ENCODE measurements at places on chromosomes 1 and 21.

GRCh38 chr21:42567861-42568260 lies 54.2 kb downstream of the SLC37A1 start:
- DNase-seq = no peak

GRCh38 chr1:96333522-96334235 lies 387.9 kb upstream of the PTBP2 start:
- no peak for DNase-seq

GRCh38 chr1:219387211-219387610 lies 213.5 kb downstream of the LYPLAL1 start:
- no peak for DNase-seq

- no peak for DNase-seq
Measured at GRCh38 chr1:180519846-180520245, 17.5 kb upstream of the ACBD6 start.

DNA sequence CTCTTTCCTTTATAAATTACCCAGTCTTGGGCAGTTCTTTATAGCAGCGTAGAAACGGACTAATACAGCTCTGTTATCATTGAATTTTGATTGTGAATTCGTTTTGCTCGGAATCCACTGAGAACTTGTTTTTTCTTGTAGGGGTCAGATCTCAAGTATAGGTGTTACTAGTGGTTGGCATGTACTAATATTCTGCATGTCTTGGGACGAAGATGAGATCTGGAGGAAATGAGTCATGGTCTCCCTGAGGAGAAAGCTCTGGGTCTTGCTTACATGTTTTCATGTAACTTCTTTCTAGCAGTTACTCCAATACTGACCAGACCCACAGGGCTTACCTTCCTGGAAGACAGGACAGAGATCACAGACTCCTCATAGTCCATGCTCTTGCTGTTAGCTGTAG lies 30.3 kb downstream of the ZSCAN20 start:
- DNase-seq = no peak

- DNase-seq = no peak
Measured at GRCh38 chr1:5858246-5858645, 134.0 kb downstream of the NPHP4 start.

DNA sequence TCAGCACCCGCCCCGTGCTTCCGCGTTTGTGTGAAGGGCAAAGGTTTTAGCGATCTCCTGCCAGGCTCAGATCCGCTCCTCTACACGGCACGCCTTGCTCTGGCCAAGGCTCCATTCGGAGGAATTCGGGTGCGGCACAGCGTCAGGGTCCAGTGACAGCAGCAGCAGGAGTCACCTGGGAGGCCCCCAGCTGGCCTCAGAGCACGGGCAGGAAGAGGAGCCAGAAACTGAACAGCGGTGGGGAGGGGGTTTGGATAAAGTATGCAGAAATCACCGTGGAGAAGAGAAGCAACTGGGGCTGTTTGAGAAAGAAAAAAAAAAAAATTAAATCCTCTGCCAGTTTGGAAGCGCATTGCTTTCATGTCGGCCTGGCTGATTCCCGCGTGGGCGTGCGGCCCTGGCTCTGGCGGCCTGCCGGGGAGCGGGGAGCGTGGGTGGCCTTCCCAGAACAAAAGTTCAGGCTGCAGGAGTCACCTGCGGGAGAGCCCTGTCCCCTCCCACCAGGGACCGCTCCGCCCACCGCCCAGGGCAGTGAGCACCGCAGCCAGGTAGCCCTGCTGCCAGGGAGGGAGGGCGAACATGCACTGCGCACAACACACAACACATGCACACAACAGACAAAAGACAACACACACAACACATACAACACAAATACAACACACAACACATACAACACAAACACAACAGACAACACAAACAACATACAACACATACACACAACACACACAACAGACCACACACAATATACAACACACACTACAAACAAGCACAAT lies 107.6 kb downstream of the ETS2 start:
- DNase-seq = no peak

- no peak for DNase-seq
Measured at GRCh38 chr1:30342535-30343141, 380.7 kb downstream of the MATN1 start.

DNA sequence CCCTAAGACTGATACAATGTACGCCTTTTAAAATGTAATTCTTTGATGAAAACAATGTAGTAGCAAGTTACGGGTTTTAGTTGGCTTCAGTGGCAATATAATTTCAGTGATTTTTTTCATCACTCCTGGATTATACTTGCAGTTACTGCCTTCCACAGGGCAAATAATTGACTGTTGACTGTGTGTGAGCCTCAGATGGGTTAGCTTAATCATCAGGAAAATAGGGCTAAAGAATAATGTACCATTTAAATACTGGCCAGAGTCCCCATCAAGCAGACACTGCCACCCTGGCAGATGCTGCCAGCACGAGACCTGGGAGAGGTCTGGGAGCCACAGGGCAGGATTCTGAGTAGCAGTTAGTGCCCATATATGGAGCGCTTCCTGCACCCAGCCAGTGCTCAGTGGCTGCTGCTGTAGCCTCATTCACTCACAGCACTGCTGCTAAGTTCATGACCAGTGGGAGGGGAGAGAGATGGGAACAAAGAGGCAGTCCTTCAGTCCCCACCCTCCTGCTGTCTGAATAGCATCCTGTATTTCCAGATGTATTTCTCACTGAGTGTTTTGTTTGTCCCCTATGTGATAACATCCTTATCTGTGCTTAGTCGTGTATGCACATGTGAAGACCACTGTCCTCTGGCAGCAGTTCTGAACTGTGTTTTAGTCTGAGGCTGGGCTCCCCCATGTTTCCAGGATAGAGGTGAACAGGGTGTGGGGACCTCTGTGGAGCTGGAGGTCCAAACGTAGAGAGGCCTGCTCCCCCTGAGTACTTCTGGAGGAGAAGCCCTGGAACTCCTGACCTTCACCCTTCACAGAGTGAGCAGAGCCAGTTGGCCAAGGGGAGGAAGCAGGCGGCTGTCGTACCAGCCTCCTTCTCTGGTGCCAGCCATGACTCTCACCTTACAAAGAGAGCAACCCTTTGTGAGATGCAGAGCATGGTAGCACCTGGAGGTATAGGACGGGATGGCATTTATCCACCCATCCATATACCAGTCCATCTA lies 80.4 kb downstream of the ADARB1 start:
- DNase-seq = peak; percentile 44

- no peak for DNase-seq
Measured at GRCh38 chr1:33943978-33944377, 80.1 kb downstream of the HMGB4 start.

DNA sequence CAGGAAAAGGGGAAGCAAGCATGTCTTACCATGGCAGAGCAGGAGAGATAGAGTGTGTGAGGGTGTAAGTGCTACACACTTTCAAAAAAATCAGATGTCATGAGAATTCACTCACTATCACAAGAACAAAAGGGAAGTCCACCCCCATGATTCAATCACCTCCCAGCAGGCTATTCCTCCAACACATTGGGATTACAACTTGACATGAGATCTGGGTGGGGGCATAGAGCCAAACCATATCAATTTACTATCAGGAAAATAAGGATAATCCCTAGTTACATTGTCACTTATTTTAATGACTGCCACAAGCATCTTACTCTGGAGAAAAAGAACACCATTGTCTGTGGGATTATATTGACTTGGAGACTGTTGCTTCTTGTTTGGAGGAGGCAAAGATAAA lies 66.1 kb upstream of the VANGL1 start:
- no peak for DNase-seq

GRCh38 chr1:14945132-14946010 lies 208.2 kb upstream of the TMEM51 start:
- DNase-seq = no peak

DNA sequence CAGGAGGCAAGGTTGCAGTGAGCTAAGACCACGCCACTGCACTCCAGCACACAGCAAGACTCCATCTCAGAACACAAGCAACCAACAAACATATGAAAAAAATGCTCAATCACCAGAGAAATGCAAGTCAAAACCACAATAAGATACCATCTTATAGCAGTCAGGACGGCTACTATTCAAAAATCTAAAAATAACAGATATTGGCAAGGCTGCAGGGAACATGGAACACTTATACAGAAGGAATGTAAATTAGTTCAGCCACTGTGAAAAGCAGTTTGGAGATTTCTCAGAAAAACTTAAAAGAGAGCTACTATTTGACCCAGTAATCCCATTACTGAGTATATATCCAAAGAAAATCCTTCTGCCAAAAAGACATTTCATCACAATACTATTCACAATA lies 27.6 kb upstream of the POGK start:
- DNase-seq = no peak

DNA sequence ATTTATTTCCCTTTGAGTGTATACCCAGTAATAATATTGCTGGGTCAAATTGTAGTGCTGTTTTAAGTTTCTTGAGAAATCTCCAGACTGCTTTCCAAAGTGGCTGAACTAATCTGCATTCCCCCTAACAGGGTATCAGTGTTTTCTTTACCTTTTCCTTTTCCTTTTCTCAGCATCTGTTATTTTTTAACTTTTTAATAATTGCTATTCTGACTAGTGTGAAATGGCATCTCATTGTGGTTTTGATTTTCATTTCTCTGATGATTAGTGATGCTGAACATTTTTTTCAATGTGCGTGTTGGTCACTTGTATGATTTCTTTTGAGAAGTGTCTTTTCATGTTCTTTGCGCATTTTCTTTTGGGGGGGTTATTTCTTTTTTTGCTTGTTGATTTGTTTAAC lies 374.9 kb upstream of the BRINP3 start:
- DNase-seq = no peak

- no peak for DNase-seq
Measured at GRCh38 chr1:215022204-215022603, 60.3 kb upstream of the KCNK2 start.

DNA sequence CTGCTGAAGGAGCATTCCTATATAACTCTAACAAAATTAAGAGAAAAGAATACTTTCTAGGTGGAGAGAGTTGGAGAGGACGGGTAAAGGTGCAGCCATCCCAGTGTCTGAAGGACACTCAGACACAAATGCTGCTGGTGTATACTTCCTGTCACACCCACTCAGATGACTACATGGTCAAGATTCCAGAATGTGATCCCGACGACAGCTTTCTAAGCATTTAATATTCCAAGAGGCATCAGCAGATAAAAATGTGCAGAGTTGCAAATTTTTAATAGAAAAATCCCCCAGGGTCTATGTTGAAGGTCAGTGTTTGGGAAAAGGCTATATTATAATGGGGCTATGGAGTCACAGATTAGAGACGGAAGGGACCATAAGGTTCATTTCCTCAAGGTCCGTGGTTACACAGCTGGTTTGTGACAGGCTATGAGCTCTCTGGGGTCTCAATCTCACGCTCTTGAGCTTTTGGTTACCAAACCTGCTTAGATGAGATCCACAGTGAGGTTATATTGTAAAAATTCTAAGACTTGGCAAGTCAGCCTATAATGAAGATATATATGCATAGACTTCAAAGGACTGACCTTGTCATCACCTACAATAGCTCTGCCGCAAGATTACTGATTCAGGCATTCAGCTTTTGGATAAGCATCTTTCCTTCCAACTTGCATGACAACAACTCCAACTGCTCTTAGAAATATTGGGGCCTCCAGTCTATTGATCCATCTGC lies 35.1 kb downstream of the ZNF281 start:
- DNase-seq = no peak

DNA sequence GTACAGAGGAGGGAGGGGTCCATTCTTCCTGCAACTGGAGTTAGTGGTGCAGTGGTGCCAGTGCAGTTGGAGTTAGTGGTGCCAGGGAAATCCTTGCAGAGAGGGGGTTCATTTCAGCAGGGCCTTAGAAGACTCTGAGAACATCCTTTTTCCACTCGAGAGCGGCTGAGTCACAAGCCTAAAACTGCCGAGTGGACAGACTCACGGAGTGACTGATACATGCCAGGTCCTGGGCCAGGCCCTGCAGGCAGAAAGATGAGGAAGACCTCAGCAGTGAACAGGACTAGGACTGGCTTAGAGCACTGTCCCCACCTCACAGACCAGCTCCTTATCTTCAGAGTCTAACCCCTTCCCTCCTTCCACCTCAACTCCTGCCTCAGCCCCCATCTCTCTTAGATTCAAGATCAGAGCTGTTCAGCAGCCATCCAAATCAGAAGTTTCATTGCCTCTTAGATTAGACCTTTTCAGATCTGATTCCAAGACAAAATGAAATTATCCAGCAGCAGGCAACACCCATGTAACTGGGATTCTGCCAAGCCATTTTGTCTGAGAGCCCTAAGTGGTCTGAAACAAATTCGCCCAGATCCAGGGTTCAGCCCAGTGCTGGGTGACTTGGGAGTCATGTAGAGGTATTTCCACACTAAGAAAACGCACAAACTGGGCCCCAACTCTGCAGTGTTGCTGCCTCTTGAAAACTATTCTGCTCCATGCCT lies 12.7 kb upstream of the IKBKE start:
- DNase-seq = no peak

All from CD4-positive, alpha-beta T cell treated with Interleukin-2 at 100 ng/mL for 4 hours (primary cell).